Stimulated activated CD4-positive, alpha-beta T cell treated with anti-CD3 and anti-CD28 coated beads, Interleukin-15, amount 100 ng/mL, for 48 hours (primary cell): ENCODE measurements at places on chromosomes 13 and 19.

DNA sequence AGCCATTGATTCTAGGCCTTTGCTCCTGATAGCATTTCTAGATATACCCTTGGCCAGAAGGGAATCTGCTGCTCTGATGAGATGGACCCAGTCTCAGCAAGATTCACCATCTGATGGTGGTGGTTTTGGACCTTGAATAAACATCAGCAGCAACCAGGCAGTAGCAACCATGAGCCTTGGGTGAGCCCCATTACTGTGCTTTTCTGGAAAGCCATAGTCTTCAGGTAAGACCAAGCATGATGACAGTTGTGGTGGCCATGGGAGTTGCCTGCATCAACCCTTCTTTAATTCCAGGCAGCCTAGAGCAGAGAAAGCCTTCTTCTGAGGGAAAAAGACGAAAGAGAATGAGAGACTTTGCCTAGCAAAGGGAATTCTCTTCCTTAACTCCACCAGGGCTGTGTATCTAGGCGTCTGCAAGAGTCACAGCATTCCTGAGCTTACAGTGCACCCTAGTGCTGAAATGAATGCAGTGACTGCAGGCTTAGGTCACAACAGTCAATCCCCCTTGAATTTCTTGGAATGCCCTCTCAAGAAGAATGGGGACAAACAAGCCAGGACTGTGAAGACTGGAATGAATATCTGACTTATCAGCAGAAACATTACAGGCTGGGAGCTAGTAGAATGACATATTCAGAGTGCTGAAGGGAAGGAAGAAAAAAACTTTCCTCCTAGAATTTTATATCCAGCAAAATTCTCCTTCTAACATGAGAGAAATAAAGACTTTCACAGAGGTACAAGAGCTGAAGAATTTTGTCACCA, 942.4 kb upstream of the PCDH20 start:
- DNase-seq: no peak

GRCh38 chr13:76455960-76456359, 430.2 kb downstream of the KCTD12 start:
- DNase-seq: no peak

- DNase-seq: no peak
These were observed 846 bp upstream of the PRKACA start for GRCh38 chr19:14118165-14119051.

GRCh38 chr19:18144906-18145305, 8.1 kb upstream of the PIK3R2 start:
- DNase-seq: no peak

GRCh38 chr19:40519352-40520322, 52.8 kb downstream of the SPTBN4 start:
- no peak for DNase-seq

- peak; percentile 67 for DNase-seq
These were observed 47.0 kb upstream of the PNMA8B start for GRCh38 chr19:46542428-46543230.

DNA sequence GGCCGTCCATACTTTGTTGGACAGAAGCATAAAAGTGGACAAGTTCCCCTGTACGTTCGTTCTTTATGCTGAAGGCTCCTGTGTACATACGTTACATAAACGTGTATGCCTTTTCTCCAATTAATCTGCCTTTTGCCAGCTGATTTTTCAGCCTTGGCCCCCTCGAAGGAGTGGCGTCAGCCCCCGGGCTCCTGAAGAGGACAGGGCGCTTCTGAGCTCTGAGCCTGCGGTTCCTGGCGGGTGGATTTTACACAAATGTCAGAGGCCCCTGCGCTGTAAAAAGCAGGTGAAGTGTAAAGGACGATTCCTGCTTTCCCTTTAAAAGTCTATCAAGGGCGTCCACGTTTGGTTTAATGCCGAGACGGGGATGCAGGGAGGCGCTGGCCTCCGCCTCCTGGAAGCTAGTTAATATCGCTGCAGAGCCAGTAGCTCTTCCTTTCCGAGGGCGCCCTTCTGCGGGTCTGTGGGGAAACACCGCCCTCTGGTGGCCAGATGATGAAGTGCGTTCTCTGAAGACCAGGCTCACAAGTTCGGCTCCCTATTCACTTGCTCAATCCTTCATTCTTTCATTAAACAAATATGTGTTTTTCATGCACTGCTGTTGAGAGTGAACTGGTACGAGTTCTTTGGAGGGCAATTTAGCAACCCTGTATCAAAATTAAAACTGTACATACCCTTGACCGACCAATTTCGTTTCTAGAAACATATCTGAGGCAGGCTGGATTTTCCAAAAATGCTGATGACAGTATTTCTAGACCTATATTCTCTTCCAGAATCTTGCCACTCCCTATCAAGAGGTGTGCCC, 62.0 kb downstream of the GPR12 start:
- DNase-seq: peak; percentile 40

GRCh38 chr13:59461411-59461810, 702.3 kb downstream of the DIAPH3 start:
- DNase-seq: no peak

DNA sequence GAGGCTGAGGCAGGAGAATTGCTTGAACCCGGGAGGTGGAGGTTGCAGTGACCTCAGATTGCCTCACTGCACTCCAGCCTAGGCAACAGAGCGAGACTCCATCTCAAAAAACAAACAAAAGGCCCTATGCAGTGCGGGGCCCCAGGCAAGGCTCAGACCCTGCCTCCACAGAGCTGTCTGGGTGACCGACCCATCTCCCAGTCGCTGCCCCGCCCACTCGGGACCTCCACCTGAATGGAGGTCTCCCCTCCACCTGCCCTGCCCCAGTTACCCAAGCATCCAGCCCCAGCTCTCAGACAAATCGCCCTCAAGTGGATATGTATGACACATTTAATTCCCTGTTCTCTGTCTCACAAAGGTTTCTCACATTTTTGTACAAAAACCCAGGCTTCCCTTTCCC, 2.2 kb upstream of the GARIN5B start:
- DNase-seq: no peak

DNA sequence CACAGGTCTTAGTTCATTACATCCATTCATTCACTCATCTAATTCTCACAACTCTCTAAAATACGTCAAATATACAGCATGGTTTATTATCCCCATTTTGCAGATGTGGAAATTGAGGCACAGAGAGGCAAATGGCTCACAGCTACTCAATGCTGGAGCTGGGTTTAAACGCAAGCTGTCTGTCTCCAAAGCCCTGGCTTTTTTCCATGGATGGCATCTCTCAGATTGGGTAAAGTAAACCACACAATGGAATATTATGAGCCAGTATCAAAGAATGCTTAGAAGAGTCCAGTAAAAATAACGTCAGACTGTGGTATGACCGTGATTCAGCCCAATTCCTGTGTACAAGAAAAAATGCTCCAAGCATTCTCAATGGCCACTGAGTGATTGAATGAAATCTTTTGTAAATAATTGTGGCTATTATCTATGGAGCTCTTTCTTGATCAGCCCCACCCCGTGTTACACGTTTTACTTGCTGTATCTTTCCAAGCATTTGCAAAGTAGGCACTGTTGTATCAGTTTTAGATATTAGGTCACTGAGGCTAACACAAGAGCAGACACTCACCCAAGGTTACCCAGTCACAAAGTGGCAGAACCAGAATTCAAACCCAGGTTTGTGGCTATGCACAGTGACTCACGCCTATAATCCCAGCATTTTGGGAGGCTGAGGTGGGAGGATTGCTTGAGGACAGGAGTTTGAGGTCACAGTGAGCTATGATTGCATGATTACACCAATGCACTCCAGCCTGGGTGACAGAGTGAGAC, 5.5 kb upstream of the ACP7 start:
- DNase-seq: no peak

GRCh38 chr13:112874751-112875300, 94.2 kb upstream of the MCF2L start:
- DNase-seq: no peak

GRCh38 chr13:26017196-26017921, 34.5 kb downstream of the SHISA2 start:
- DNase-seq: no peak

DNA sequence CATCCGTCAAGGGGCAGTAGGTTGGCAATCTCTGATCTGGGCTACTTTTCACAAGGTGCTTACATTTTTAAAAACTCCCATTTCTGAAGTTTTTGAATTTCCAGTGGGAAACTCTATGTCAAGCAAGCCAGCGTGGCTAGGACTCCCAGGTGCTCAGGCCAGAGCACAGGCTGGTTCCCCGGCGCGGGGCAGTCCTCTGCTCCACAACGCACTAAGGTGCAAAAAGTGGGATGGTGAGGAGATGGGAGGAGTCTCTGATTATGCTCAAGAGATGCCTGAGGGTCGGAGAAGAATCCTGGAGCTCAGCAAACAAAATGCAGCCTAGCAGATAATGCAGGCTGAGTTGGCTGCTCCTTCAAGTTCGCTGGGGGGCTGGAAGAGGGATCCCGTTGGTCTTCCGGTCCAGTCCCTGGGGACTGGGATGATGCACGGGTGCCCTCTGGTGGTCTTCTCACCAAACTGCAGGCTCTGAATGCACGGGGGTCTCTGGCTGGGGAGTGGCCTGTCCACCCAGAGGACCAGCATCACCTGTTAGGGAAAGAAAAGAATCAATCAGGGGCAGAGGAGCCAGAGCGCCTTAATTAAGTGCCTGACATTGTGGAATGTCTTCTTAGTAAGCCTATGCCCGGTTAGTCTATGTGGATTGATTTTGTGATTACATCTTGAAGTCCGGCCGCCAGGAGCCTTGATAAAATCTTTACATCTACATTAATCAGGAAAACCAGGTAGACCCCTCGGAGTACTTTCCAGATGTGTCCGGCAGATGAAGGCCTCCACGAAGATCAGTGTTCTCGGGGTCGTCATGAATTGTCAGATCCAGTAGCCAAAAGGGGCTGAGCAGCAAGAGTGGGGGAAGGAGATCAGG, 244.4 kb upstream of the MAB21L1 start:
- DNase-seq: peak; percentile 14

DNA sequence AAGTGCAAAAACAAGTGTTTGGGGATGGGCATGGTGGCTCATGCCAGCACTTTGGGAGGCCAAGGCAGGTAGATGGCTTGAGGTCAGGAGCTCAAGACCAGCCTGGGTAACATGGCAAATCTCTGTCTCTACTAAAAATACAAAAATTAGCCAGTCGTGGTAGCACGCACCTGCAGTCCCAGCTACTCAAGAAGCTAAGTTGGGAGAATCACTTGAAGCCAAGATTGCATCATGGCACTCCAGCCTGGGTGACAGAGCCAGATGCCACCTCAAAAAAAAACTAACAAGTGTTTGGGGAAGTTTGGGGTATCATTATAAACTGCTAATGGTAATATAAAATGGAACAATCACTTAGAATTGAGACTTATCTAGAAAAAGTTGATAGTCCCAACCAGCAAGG, 24.6 kb downstream of the XPO4 start:
- no peak for DNase-seq

- no peak for DNase-seq
These were observed 5.5 kb upstream of the SLC1A6 start for GRCh38 chr19:14985133-14985532.

GRCh38 chr19:48719263-48720171, at the start of gene MAMSTR:
Gene MAMSTR (minus strand): TSS chr19:48719725. CDS start chr19:48719031, 694 bp downstream.
- no peak for DNase-seq

- DNase-seq: no peak
These were observed 34.4 kb downstream of the SLC25A42 start for GRCh38 chr19:19098084-19098702.

DNA sequence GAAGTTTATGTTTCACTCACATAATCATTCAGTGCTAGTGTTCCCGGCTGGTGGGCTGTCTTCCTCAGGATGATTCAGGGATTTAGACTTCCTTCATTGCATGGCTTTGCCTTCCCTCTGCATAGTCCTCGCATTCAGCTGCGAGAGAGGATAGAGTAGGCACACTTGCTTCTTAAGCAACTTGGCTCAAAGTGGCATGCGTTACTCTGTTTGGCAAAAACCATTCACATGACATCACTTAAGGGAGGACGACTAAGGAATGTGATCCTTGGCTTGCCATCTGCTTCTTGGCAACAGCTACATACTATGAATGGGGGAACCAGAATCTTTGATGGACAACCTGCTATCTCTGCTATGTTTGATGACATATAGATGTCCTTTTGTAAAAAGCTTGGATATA, 359.3 kb downstream of the TDRD3 start:
- no peak for DNase-seq

DNA sequence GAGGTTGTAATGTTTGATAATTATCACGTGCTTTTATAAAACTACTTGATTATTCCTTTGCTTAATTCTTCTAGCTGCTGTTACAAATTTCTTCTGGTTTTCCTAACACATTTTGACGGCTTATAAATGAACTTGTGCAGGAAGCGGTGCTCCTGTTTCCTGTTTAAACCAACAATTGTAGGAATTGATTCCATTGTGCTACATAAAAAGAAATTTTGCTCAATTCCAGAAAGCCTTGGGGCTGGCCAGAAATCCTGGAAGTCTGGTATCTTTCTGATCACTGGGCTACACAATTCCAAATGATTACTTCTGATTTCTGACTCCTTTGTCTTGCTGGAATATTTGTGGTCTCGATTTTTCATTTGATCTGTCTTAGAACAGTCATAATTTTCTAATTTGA, 14.9 kb downstream of the RFC3 start:
- DNase-seq: no peak

DNA sequence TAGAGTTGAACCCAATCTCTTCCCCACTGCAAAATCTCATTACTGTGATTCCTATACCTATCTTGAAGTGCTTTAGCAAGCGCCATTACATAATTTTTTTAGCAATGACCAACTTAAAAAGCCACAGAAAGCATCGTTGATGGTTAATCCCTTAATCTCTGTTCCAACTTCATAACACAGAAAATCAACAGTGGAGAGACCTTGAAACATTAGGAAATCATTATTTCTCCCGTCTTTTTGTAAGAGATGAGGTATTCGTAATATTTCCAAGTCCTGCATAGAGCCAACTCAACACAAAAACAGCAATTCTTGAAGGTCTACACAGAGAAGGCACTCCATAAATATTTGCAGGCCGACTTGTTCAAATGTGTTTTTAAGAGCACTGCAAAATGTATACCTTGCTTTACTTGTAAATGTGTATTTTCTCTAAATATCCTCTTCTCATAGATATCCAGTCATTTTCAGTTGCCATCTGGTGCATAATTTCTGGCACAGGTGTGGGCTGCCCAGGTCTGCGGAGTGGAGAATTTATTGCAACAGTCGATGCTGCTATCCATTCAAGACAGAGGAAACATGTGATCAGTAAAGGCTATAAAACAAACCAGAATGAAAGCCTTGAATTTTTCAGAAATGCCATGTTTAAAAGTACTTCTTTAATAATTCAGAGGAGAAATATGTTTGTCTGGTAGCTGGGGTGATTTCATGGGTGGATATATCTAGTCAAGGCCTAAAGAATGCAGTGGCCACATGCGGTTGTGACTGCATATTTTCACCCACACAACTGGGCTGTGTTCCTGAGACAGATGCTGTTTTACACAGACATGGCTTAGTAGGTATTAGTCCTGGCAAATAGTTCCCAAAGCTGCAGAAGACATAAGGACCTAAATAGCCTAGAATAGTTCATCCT, 234.3 kb upstream of the STARD13 start:
- no peak for DNase-seq

- no peak for DNase-seq
These were observed 41.7 kb upstream of the UBL3 start for GRCh38 chr13:29892151-29892550.

DNA sequence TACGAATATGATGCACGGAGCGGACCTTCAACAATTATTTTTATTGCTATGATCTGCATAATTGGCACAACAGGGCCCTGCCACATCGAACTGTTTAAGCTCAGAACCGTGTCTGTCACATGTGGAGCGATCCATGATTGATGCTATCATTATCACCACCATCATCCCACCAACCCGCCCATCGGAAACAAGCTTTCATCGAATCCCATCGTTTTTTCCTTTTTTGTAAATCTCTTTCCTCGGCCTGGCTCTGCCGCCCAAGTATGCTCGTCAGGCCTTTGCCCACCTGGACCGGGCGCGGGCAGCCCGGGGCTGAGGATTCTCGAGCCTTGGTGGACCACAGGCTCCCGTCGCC, 533 bp upstream of the DCAF15 start:
- DNase-seq: no peak

- no peak for DNase-seq
These were observed 650.1 kb downstream of the FGF9 start for GRCh38 chr13:22320991-22321390.
